Lung (tissue), 17 donors: ENCODE measurements at places on chromosomes 11 and 22.

DNA sequence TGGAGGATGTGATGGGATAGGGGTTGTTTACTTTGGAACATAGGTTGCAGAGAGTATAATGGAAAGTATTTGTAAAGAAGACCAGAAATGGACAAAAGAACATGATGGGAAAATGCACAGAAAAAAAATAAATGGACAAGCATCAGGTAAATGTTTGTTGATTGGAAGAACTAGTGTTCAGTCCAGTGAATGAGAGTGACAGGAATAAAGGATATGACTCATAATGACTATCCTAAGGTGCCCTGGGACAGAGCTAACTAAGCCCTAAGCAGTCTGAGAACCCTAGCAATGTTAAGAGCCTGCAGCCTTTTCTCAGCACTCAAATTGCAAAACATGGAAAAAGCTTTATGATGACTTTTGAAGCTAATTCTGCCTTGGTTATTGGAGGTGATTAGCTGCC, 732.8 kb upstream of the ANO5 start:
- no peak for DNase-seq

DNA sequence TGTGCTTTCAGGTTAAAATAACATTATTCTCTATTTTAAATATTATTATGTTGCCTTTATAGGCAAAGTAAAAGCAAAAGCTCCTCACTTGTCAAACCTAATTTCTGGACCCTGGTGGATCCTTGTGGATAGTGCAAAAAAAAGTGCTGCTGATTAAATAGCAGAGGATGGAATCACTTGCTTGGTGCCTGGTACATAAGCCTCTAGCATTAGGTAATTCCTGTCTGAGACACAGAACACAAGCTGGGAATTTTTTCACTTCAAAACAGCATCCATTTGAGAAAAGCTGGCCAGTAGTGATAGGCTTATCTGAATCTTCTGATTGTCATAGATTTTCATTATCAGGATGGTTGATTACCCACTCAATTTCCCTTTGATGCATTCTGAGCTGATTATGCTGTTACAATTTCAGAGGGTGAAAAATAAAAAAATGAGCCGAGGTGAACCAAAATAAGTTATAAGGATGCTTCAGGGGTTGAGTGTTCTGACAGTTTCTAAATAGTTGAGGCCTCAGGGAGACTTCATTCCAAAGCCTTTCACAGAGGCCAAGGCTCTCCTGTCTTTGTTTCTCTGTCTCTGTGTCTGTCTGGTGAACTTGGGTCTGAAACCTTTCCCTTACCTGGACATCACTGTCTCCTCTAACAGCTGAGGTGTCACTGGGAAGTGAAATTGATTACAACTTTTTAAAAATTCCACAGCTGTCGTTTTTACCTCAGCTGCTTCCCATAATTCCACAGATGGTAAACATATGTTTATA, 242.9 kb downstream of the NELL1 start:
- DNase-seq = no peak

DNA sequence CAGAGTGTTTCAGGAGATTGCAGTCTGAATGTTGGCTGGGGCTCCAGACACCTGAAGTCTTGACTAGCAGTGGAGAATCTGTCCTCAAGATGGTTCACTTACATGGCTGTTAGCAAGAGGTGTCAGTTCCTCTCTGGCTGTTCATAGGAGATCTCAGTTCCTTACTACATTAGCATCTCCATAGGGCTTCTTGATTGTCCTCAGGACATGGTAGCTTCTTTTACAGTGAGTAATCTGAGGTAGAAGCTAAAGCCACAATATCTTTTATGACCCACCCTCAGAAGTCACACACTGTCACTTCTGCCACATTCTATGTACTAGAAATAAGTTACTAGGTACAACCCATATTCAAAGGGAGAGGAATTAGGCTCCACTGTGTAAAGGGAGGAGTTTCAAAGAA, 10.5 kb upstream of the PATL1 start:
- no peak for DNase-seq

DNA sequence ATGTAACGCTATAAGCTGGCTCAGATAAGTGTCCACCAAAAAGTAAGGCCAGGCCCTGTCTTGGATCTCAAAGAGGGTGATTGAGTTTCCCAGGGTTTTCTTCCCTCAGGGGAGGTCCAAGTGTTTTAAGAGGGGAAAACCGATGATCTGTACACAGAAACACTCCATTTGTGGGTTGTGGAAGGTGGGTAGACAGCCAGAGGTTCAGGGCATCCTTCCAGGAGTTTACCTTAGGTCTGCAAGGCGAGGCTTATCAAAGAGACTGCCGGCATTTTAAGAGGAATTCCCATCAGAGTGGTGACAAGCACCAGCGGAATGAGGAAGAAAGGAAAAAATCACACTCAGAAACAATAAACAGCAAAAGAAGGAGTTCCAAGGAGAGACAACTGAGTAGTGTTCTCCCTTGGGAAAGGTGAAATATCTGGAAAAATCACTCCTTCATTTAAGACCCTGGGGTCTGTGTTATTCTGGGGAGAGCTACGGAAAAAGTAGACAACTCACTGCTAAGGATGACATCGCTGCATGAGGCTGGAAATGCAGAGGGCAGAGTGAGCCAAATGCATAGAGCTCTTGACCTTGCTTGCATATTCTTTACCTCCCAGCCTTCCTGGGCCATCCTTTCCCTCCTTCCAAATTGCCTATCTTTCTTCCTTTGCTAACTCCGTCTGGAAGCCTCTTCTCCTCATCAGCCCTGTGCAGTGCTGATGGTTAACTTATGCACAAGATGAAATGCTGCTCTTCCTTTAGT, 22.1 kb upstream of the MMP7 start:
- DNase-seq = peak; percentile 21
